Muscle of arm (tissue), 14 donors: ENCODE measurements at places on chromosomes 12 and 14. TPM values are rescaled to one million over a fixed set of nuclear protein-coding genes. Genes with fewer than 3 reads are reported as not detected.

- no peak for DNase-seq
Observed at GRCh38 chr14:77421201-77421600, 2.1 kb downstream of the NOXRED1 start.

GRCh38 chr12:69901221-69901905 lies 76.3 kb downstream of the MYRFL start:
- DNase-seq = peak; percentile 51

DNA sequence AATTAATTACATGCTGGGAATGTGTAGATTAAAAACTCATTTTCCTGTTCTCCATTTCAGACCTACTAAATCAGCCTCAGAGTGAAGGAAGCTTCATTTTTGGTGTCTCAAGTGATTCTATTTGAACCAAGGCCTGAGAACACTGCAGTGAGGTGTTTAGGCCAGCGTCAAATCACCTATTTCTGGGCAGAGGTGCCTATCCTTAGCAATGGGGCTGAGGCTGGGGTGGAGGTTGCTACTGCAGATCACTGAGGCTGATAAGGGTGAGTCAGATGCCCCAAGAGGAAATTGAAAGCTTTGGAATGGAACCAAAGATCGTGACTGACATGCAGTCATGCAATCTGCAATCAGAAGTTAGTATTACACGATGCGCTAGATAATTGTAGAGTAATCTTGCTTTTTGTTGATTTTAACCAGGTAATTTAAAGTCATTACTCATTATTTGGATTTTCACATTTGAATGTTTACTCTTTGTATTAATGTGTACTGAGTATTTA lies 4.4 kb downstream of the TXNRD1 start:
- DNase-seq = no peak

DNA sequence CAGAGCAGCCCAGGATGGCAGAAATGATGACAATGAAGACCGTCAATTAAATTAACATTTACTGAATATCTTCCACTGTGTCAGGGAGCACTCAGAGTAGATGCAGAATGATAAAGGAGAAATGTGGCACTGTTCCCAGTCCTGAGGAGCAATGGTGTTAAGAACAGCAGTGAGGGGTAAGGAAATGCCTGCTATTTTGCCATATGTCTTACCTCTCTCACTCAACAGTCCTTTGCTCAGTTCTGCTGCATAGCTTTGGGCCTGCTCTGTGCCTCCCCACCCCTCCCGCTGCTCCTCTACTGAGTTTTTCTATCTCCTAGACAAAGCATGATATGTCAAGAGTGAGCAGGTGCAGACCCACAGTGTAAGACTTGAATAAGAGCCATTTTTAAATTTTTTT lies 318.8 kb downstream of the NAV3 start:
- DNase-seq = no peak

- no peak for DNase-seq
Observed at GRCh38 chr12:107536613-107537012, 149.0 kb upstream of the PWP1 start.

DNA sequence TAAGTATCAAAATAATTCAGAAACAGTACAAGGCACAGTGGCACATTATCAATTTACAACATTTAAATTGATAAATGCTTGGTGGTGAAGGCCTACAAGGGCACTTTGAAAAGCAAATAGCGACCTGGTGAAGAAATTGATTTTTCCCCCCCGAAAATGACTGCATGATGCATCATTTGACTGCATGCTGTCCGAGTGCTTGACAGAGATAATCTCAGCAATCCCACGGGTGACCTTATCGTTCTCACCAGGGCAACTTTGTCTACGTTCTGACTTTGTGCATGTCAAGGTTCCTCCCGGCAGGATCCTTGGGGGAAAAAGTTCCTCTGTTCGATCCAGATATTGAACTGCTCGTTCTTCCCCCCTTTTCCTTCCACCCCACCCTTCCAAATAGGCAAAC lies 384.8 kb downstream of the EGLN3 start:
- DNase-seq = no peak

- no peak for DNase-seq
Observed at GRCh38 chr12:3250576-3250975, 173.4 kb downstream of the TSPAN9 start.

GRCh38 chr12:109743076-109743910 lies 29.7 kb downstream of the FAM222A start:
- no peak for DNase-seq

DNA sequence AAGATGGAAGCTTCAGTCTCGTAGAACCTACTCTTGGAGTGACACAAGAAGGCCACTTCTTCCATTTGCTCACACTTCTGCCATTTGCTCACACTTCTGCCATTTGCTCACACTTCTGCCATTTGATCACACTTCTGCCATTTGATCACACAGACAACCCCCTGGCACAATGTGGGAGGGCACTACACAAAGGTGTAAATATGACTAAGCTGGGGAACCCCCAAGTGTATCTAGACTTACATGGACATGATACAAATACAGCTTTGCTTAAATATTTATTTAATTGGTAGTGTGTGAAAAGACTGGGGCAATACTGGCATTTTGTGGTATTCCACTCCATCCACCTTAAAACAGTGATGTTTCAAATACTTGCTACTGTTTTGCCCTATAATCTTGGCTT lies 296.2 kb upstream of the PPFIA2 start:
- no peak for DNase-seq

DNA sequence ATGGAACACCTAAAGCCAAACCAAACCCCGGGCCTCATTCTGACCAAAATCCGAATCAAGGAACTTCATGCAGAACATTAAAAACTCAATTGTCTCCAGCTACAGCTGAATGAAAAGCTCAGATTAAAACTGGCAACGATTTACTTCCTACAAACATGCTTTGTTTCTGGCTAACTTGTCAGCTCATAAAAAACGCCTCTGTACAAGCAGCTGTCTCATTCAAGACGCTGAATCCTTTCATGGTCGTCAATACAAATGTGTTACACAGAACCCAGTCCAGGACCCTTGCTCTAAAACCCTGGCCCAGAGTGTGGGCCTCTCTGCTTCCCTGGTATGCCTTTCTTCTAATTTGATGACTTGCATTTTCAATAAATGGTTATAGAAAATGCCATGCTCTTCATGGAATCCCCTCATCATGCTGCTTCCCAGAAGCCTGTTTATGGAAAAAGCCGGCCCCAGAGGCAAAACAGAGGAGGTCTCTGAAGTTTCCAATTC lies 183.1 kb downstream of the PHLDA1 start:
- DNase-seq = peak; percentile 52

GRCh38 chr14:86464341-86464740 lies 934.4 kb downstream of the FLRT2 start:
- no peak for DNase-seq

GRCh38 chr14:28830115-28830534 lies 63.5 kb downstream of the FOXG1 start:
- DNase-seq = no peak

DNA sequence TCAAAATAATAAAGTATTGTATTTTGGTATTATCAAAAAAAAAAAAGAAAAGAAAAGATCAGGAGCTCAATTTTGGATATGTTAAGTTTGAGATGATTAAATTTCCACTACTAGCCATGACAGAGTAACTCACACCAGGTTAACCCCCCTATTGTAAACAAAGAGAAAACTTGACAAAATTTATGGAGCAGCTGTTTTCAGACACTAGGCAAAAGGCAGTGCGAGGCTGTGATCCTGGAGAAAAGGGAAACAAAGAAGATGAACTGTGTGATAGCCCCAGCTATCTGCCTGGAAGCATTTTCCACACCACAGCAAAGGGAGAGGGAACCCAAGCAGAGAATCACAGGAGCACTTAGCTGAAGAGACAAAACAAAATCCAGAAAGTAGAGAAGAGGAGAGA lies 145.0 kb downstream of the KIF21A start:
- DNase-seq = no peak

DNA sequence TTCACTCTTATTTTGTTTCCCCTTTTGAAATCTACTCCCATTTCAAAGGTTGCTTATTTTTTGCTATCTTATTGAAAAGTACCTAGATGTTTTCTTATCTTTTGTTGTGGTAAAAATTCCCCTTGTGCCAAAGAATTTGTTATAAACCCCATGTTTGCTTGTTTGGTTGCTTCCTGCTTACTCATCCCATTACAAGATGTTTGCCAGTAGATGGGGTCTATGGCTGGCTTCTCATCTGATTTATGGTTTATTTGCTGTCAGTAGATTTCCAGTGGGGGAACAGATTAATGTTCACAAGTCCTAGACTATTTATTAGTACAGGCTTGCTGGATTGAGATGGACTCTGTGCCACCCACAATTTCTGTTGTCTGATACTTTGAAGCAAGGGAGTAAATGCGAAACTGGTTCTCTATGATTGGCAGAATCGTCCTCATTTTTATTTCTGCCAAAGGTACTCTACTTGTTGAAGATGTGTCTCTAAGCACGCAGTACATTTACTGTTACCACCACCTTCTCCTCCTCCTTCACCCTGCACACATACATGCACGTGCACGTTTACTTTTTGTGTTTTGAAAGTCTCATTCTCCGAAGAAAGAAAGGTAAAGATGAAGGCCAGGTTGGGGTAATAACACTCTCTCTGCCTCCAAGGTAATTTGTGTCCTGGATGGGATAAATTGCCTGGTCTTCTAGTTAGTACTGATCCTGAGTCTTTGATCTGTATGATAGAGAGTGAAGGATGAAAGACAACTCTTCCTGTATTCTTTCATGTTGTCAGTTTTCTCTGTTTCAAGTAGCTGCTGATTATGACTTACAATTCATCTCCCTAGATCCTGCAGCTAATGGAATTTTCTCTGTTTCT lies 117.2 kb upstream of the ATP2B1 start:
- DNase-seq = no peak

DNA sequence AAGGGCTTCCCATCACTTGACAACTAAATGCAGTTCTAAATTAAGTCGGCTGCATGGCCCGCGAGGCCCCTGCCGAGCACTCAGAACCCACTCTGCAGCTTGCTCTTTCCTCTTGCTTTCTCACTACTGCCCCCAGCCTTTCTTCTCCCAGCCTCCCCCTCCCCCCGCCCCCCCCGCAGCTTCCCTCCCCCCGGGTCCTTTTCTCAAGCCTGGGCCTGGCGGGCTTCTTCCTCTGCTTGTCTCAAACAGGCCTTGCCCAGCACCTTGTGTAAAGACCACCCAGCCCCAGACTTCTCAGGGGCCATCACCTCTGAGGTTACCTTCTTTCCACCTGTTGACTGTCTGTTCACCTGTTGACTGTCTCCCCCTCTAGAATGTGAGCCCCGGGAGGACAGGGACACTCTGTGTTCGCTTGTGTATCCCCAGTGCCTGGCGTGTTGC lies 1.1 kb downstream of the CYP46A1 start:
- DNase-seq = no peak

- no peak for DNase-seq
Observed at GRCh38 chr12:128534906-128535305, 267.9 kb downstream of the TMEM132C start.

DNA sequence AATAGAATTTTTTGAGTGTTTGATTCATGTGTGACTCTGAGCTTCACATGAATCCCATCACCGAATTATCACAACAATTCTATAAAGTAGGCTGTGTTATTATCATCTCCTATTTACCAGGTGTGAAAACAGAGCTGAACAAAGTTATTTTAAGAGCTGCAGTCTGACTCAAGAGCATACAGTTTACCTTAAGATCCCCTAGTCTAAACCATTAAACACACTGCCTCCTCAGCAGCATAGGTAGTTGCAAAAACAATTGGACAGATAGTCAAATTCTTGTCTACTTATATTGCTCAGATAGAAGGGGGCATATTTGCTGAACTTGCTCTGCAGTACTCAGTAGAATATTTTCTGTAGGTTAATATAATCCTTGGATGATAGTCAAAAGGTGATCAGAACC lies 219.8 kb upstream of the ATP2B1 start:
- DNase-seq = no peak

The LMNTD1 gene
- polyA plus RNA-seq = not detected

The PUS1 gene
- polyA plus RNA-seq = 11.8 TPM

The IFNG-AS1 gene
- polyA plus RNA-seq = not detected

The TAS2R13 gene
- polyA plus RNA-seq = not detected

The TFCP2 gene
- 48.6 TPM for polyA plus RNA-seq

The OR6C1 gene
- not detected for polyA plus RNA-seq

The OVCH1 gene
- 0.71 TPM for polyA plus RNA-seq

The PTHLH gene
- polyA plus RNA-seq = 2.8 TPM

The HOXC12 gene
- polyA plus RNA-seq = not detected

The KRT79 gene
- polyA plus RNA-seq = not detected

The KLRK1 gene
- 2.6 TPM for polyA plus RNA-seq

The CACNA2D4 gene
- not detected for polyA plus RNA-seq

The C14orf180 gene
- 6.8 TPM for polyA plus RNA-seq

The NPAS3 gene
- 5.5 TPM for polyA plus RNA-seq

The SLC11A2 gene
- polyA plus RNA-seq = 35.9 TPM
